ENCODE measurements at places on chromosomes 2 and 18.
A peak's percentile ranks its signal among the peaks of the same experiment; 100 is the strongest.

- peak; percentile 93 for DNase-seq
These were observed 109.5 kb downstream of the CDC42EP3 start for GRCh38 chr2:37561615-37562569.

GRCh38 chr18:23824669-23825068 is 135.4 kb downstream of the LAMA3 start:
- DNase-seq: peak; percentile 38

GRCh38 chr2:204321027-204321800 is 224.1 kb upstream of the PARD3B start:
- DNase-seq: no peak

- no peak for DNase-seq
These were observed 507.9 kb upstream of the CDH2 start for GRCh38 chr18:28684746-28685355.

DNA sequence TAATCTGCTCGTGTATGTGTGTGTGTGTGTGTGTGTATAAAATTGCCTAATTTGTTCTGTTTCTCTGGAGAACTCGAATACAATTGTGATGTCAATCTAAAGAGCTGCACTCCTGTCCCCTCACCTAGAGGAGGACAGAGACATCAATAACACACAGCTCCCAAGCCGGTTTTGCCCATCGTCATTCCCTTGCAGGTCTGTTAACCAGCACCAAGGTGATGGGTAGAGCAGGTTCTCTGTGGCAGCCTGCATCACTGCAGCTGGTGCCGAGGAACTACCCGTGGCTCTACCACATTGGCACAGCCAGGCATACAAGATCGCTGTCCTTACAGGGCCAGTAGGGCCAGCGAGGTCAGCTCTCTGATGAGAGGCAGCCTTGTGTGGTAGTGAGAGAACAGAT is 41.0 kb downstream of the LBH start:
- no peak for DNase-seq

DNA sequence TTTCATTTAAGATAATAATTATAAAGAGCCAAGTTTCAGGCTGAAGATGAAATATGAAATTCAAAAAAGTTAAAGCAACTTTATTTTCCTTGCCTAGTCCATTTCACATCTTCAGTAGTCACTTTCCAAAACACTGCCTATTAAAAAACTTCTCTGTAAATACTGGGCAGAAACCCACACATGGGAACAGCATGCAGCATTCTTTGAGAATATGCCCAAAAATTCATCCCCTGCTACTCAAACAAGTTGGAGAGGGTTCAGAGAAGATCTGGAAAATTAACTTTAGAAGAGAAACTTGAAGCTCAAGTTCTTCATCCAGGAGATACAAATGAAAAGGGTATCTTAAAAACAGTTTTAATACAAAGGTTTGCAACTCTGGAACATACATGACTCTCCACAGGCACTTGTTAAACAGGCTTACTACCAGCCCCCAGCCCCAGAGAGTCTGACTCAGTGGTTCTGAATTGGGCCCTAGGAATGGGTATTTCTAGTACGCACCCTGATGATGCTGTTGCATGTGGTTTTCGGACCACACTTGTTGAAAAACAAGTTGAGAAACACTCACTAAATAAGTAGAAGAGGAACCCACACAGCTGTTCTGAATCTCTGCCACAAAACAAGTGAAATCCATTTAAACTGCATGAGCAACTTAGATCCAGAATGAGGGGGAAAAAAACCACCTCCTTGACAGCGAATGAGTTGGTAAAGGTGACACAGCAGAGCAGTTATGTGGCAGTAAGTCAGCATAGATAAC is 329.1 kb downstream of the SATB2 start:
- DNase-seq: no peak

GRCh38 chr2:177029501-177029900 is 183.1 kb upstream of the HNRNPA3 start:
- no peak for DNase-seq

- DNase-seq: no peak
These were observed 400.1 kb downstream of the CCDC85A start for GRCh38 chr2:56583796-56584315.

GRCh38 chr2:64522843-64523428 is 1.2 kb upstream of the AFTPH start:
- DNase-seq: peak; percentile 91
